DND-41 (cell line): ENCODE measurements at places on chromosomes 11 and 22.

DNA sequence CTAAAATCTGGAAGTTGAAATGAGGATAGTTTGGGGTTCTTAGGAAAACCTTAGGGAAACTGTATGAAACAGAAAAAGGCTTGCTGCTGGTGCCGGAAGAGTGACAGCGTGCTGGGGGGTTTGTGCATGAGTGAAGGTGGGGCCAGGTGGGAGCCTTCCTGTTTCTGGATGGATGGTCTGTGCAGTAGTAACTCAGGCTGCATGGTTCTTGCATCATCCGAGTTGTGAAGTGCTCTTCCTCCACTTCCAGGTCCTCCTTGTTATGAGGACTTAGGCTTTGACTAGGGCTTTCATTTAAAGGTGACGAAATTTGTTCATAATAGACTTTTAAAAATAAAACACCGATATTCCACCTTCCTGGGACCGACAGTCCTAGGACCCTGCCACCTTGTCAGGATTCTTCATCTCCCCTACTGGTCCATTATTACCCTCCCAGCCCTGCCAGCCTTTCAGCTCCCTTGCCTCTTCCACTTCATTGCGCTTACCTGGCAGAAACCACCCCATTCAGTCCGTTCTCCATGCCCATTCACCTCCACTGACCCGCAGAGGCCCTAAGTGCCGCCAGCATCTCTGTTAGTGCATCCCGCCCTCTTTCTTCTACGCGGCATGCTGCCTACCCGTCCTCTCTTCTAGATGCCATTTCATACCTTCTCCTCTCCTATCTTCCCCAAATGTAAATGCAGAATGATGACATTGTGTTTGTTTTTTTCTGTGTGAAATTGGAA is 47.3 kb downstream of the PPFIA1 start:
- no peak for DNase-seq

- DNase-seq = peak; percentile 72
Measured at GRCh38 chr11:118434553-118435289, 1.6 kb upstream of the KMT2A start.

- no peak for DNase-seq
Measured at GRCh38 chr22:17999851-18000250, 24.5 kb downstream of the MICAL3 start.

DNA sequence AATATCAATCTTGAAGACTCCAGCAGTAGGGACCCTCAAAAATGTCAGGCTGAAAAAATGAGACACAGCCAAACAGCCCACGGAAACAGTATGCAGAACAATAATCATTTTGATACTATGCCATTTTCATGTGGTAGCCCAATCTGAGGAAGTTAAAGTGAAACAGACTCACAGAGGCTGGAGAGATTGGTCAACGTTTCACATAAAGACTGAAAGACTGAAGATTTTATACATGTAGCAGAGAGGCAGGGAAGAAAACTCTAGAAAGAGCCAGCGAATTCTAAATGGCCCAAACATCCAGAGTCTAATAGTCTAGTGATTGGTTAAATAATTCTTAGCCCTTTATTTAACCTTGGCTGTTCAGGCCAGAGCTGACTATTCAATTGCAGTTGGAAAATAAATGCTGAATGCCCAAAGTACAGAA is 49.4 kb downstream of the MAML2 start:
- no peak for DNase-seq

DNA sequence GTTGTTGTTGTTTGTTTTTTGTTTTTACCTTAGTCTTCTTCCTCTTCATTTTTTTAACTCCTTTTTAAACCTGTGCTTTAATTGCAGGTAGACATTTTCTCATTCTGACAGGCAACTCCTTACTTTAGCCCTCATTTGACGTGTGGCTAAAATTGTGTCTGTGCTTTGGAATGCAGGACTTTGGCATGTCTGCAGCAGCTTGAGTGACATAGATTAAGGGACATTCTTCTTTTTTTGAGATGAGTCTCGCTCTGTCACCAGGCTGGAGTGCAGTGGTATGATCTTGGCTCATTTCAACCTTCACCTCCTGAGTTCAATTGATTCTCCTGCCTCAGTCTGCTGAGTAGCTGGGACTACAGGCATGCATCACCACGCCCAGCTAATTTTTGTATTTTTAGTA is 100.8 kb downstream of the FAT3 start:
- DNase-seq = no peak

- no peak for DNase-seq
Measured at GRCh38 chr11:125292100-125292499, 127.5 kb downstream of the PKNOX2 start.

GRCh38 chr11:70244698-70245097 is 25.8 kb upstream of the PPFIA1 start:
- DNase-seq = no peak

GRCh38 chr22:19629331-19629719 is 85.0 kb upstream of the SEPTIN5 start:
- no peak for DNase-seq

DNA sequence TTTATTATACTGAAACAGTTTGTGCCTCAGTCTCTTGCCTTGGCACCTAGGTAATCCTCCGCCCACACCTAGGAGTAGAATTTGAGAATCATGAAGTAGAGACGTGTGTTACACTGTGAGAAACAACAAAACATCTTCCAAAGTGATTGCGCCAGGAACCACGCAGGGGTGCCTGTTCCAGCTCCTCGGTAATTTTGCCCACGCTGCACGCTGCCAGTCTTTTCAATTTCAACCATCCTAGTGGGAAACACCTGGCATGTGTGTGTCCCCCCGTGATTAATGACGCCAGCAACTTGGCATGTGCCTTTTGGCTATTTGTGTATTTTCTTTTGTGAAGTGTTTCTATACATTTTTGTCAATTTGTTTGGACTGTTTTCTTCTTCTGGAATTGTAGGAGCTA is 919.1 kb downstream of the BRD1 start:
- no peak for DNase-seq

DNA sequence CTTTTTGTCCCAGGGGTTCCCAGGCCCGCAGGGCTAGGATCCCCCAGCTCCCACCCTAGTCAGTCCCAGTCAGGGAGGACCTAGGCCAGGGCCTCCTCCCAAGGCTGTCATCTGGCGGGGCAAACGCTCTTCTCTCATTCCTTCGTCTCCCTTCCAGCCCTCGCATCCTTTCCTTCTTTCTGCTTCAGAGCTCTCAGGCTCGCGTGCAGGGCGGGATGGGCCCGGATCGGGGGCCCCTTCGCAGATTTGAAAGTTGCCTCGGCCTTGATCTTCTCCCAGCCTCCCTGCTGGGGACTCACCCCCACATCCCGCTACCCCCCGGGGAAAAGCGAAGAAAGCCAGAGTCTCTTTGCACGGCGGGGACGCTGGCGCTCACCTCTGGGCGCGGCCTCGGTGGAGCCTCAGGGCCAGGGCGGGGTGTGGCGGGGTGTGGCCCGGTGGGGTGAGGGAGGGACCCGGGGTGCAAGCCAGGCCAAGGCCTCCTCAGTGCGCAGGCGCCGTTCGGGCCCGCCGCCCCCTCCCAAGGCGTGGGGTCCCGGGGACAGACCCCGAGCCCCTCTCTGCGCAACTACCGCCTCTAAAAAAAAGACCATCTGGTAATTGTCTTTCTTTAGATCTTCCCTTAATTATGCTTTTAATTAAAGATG is 14.8 kb upstream of the PAX6 start:
- DNase-seq = no peak

- DNase-seq = no peak
Measured at GRCh38 chr11:72750086-72750485, 2.1 kb downstream of the ARAP1 start.

- no peak for DNase-seq
Measured at GRCh38 chr22:50118557-50119168, 28.9 kb downstream of the MOV10L1 start.

DNA sequence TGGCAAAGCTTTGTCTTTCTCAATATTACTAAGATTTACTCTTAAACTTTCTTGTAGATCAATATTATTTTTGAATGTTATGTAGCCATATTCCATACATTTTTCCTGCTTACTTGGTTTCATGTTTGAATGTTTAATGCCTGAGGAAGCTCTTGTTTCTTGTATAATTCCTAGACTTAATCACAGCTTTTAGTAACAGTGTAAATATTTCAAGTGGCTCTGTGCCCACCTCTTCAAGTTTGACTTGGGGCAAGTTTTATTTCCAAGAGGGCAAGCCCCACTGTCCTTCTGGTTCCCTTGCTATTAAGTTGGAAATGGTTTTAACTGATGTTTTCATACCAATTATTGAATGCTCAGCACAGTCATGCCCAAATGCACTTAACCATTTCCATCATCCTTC is 1004.1 kb downstream of the OPCML start:
- no peak for DNase-seq

DNA sequence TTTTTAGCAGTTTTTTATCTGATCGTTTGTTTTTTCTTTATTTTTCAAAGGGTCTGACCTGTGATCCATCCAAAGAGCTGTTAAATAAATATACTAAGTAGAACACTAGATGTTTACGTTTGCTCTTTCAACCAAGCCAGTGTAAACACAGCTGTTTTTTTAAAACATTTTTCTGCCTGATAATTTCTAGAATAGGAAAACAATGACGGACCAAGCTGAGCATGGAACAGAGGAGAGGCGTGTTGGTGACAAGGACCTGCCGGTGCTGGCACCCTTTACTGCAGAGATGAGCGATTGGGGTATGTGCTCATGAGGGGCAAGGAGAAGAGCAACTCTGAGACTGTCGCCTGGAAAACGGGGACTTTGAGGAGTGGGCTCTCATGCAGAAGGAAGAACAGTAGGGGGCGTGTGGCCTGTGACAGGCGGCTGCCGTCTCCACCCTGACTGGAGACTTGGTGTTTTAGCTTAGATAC is 28.6 kb upstream of the PANX2 start:
- no peak for DNase-seq

DNA sequence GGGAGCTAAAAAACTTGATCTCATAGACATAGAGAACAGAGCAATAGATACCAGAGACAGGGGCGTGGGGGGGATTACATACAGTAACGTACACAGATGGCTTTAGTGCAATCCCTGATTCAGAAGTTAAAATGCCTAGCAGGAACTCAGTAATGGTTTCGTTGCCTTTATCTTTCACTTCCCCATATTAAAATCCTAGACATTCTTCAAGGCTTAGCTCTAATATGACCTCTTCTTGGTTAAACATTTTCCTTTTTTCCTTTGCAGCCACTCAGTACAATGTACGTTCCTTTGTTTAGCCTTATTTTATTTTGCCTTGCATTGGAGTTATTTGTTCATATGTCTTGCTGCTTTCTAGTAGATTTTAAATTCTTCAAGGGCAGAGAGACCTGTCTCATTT is 104.9 kb downstream of the C11orf87 start:
- DNase-seq = no peak

GRCh38 chr11:77658213-77659013 is 20.8 kb upstream of the CLNS1A start:
- DNase-seq = no peak

DNA sequence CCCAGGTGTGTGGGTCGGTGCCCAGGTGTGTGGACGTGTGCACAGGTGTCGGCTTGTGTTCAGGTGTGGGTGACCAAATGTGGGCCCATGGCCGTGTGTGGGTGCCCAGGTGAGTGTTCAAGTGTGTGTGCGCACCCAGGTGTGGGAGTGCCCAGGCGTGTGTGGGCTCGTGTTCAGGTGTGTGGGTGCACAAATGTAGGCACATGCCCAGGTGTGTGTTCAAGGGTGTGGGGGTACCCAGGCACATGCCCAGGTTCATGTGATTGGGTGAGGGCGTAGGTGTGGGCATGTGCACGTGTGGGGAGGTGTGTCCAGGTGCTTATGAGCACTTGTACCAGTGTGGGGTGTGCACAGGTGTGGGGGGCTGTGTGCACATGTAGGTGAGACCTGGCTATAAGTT is 42.8 kb downstream of the MOB2 start:
- no peak for DNase-seq

GRCh38 chr11:58567889-58568512 is 7.7 kb downstream of the LPXN start:
- peak; percentile 79 for DNase-seq

DNA sequence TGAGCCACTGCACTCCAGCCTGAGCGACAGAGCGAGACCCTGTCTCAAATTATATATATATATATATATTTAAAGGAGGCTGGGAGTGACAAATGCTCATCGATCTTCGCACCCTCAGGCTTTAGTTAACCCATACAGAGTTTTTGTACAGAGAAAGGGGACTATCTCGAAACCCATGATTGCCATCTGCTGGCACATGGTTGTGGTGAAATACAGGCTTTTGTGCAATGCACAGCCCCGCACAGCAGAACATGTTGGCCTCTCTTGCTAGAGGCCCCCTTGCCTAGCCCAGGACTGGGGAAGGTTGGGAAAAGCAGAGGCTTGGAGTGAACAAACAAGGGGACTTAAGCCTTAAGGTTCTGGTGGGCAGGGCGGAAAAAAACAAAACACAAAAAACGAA is 3.6 kb downstream of the MYBPC3 start:
- DNase-seq = peak; percentile 51

- no peak for DNase-seq
Measured at GRCh38 chr22:41827671-41828070, 5.2 kb upstream of the SREBF2 start.

GRCh38 chr11:22512457-22512856 is 113.2 kb downstream of the FANCF start:
- DNase-seq = no peak

DNA sequence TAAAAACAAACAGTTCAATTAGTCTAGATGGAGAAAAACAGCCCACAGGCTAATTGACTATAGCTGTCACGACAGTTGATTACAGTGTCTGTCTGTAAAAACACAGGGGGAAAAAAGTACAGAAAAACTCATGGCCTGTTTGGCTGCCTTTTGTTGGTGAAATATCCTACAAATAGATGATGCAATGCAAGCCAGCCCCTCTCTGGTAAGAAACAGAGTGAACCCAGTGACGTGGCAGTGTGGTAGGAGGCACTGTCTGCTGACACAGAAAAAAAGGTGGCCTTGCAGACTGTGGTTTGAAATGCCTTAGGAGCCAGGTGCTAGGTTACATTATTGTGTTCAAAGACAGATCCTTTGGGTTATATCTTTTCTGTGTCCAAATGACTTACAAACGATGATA is 431.4 kb upstream of the CCDC90B start:
- DNase-seq = peak; percentile 4

GRCh38 chr11:112785149-112785548 is 176.1 kb upstream of the NCAM1 start:
- DNase-seq = no peak

GRCh38 chr11:44785856-44786607 is 59.3 kb downstream of the TSPAN18 start:
- DNase-seq = no peak

- no peak for DNase-seq
Measured at GRCh38 chr11:67632175-67632981, 2.6 kb upstream of the NUDT8 start.

- DNase-seq = no peak
Measured at GRCh38 chr11:134215836-134216235, 7.9 kb downstream of the NCAPD3 start.

DNA sequence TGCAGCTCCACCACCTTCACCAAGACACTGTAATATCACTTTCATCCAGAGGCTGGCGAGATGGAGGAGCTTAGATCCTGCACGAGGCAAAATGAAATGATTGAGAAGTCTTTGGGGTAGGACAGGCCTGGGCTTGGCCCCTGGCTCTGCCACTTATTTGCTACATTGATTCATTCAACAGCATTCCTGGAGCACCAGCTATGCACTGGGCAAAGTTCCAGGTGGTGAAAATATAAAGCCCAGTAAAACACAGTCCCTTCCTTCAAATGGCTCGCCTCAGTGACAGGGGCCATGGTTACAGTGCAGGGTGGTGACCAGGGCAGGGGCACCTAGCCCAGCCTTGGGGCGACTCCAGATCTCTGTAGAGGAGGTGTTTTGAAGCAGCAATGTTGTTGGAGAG is 19.7 kb downstream of the ALX4 start:
- no peak for DNase-seq

GRCh38 chr11:65859812-65860277 is 388 bp upstream of the MUS81 start:
- DNase-seq = no peak

- DNase-seq = no peak
Measured at GRCh38 chr22:33969045-33969444, 48.8 kb upstream of the LARGE1 start.
